Fibroblast of skin of right quadriceps (primary cell): ENCODE measurements at places on chromosomes 6 and 20.

DNA sequence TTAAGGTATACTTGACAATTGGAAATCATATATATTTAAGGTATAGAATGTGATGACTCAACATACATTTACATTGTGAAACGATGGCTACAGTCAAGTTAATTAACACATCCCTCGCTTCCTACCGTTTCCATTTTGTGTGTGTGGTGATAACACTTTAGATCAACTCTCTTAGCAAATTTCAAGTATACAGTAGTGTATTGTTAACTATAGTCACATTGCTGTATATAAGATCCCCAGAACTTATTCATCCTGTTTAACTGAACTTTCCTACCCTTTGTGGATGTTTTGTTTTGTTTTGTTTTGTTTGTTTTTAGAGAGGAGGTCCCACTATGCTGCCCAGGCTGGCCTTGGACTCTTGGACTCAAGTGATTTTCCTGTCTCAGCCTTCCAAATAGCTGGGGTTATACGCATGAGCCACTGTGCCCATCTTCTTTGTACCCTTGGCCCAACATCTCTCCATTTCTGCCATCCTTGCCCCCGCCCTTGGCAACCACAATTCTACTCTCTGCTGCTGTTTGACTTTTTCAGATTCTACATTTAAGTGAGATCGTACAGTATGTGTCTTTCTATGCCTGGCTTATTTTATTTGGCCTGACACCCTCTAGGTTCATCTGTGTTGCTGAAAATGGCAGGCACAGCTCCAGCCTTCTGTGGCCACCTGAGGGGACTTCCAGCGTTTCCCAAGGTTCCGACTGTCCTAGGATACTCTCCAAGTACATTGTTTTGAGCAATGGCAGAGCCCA lies 90.5 kb upstream of the SNX9 start:
- no peak for DNase-seq

GRCh38 chr6:13635948-13636658 lies 21.0 kb downstream of the NOL7 start:
- DNase-seq = no peak

DNA sequence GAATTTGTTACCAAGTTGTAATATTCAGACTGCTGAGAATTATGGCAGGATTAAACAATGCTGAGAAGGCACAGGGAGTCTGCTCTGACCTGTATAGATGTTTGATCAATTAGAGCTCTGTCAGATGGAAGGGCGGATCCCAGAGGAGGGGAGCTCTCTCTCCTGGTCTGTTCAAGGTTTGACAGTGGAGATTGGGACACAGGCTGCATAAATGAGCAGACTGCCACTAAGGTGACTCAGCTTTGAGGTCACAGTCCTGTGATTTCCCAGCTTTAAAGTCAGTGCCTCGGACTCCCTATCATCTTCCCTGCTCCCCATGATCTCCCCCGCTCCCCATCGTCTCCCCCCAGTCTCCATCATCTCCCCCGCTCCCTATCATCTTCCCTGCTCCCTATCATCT lies 59.2 kb upstream of the SLC22A23 start:
- no peak for DNase-seq

GRCh38 chr6:31304683-31305082 lies 32.8 kb upstream of the HLA-C start:
- DNase-seq = no peak

GRCh38 chr6:144265390-144265789 lies 19.7 kb upstream of the UTRN start:
- peak; percentile 81 for DNase-seq

- DNase-seq = no peak
Measured at GRCh38 chr6:20438462-20439070, 36.9 kb downstream of the E2F3 start.

DNA sequence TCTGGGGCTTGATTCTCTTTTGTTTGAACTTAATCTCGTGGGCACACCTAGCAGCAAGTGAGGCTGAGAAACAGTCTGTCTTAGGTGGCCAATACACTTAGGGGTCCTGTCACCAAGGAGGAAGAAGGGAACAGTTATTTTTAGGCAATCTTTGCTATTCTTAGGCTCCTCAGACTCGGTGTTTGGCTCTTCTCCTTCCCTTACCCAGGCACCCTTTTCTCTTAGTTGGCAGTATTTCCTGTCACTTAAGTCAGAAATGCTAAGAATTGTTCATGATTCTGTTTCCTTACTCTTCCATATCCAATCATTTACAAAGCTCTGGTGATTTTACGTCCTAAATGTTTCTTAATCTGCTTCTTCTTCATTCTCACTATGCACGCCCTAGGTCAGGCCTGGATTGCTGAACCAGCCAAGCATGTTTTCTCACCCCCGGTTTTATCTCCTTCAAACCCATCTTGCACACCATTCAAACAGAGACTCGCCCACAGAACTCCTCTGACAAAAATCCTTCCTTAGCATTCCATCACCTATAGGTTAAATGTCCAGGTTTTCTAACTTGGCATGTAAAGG lies 45.2 kb upstream of the TMEM217 start:
- no peak for DNase-seq

- DNase-seq = peak; percentile 44
Measured at GRCh38 chr6:141677598-141678211, 455.0 kb upstream of the GJE1 start.

DNA sequence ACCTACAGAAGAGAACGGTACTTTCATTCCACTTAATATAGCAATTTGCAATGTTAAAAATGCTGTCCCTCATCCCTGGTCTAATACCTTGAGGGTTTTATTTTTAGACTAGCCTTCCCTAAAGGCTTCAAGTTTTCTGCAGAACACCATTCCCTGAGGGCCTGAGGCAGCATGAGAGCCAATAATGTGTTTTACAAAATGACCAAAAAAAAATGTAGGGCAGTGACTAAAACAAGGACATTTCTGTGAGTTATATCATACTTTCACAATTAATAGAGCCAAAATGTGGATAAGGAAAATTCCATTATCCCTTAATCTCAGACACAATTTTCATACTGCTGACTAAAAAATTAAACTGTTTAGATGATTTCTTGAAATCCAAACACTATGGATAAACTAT lies 22.7 kb downstream of the GPR63 start:
- DNase-seq = no peak

GRCh38 chr20:59159493-59160376 lies 3.9 kb upstream of the ZNF831 start:
- DNase-seq = no peak

GRCh38 chr20:52269321-52269720 lies 77.7 kb upstream of the ZFP64 start:
- peak; percentile 83 for DNase-seq

- no peak for DNase-seq
Measured at GRCh38 chr6:159557031-159557430, 136.0 kb downstream of the SOD2 start.

DNA sequence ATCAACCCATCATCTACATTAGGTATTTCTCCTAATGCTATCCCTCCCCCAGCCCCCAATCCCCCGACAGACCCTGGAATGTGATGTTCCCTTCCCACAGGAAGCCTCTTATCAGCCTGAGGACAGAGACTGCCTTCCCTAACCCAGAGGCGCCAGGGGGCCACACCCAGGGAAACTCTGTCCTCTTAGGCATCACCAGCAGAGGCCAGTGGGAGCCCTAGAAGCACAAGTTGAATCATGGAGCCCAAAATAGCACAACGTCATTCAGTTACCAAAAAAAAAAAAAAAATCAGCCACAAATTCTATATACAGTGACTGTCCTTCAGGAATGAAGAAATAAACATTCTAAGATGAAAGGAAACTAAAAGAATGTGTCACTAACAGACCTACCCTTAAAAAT lies 625.7 kb downstream of the TFAP2A start:
- no peak for DNase-seq

GRCh38 chr20:33827109-33827508 lies 16.0 kb downstream of the CHMP4B start:
- DNase-seq = no peak

DNA sequence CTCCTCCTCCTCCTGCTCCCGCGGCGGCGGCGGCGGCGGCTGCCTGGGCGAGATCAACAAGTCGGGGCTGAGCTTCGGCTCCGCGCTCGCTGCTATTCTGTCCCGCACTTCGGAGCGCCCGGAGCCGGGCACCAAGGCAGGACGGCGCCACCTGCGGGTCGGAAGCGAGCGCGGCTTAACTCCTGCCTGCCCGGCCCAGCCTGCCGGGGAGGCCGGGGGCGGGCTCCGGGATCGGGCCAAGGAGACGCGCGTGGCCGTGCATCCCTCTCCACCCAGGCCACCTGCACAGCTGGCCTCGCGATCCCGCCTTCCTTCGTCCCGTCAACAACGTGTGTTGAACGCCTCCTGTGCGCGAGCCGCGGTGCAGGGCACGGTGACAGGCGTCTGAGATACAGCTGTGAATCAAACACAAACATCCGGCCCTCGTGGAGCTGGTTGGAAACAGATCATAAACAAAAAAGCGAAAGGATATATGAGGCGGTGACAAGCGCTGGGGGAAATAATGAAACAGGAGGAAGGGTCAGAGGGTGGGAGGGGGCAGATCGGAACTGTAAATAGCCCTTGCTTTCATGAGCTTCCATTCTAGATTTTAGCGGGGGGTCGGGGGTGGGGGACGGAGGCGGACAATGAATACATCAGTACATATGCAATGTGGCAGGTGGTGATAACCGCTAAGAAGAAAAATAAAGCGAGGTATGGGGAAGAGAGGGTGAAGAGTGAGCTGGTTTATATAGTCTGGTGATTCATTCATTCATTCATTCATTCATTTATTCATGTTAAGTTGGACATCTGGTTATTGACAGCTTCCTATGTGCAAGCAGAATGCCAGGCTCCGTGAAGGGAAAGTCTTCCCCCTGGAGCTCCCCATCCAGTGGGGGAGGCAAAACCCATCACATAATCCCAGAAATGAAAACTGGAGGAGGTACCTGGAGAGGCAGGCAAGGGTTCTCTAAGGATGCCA lies 2.0 kb upstream of the KCNB1 start:
- DNase-seq = peak; percentile 66

DNA sequence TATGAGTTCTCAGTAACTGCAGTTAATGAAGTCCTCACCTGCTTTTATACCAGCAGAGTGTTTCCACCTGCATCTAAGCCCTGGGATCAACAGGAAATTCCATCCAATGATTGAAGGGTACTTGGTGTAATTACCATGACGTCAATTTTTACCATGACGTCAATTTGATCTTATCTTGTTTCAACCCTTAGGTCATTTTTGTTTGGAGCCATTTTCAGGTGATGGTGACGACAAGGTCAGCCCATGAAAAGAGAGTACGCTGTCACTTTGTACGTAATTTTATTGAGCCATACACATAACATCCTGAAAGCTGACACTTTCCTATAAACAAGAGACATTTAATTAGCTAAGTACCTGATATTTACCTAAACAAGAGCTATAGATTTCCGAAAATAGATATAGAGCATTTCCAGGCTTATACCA lies at the start of gene CGA:
CGA (minus strand) TSS at position 20 of the 423 bp plus-strand sequence. CDS start 6,906 bp downstream, outside the sequence.
- no peak for DNase-seq

- DNase-seq = no peak
Measured at GRCh38 chr20:64229507-64230061, 26.0 kb upstream of the PCMTD2 start.

GRCh38 chr6:47262231-47262630 lies 47.5 kb downstream of the TNFRSF21 start:
- DNase-seq = no peak

DNA sequence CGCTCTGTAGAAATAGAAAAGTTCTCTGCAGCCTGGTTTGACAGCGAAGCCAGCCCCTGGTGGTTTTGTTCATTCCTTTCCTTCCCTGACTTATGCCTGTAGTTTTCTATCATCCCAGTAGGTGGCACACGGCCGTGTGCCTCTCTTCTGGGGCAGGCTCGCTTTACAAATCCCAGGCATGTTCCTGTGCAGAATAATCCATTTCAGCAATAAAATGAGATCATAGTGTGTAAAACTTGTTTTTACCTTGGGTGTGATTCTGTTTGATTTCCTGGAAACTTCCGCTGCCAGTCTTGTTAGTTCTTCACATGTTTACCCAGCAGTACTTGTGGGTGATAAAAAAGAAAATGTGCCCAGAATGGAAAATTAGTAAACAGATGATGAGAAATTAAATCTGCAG lies 7.4 kb upstream of the INSM1 start:
- peak; percentile 52 for DNase-seq

- DNase-seq = no peak
Measured at GRCh38 chr6:167979436-167980139, 17.9 kb upstream of the KIF25 start.

GRCh38 chr20:44979090-44979621 lies 12.8 kb downstream of the STK4 start:
- DNase-seq = no peak

GRCh38 chr6:101779051-101779844 lies 385.7 kb downstream of the GRIK2 start:
- peak; percentile 28 for DNase-seq

GRCh38 chr20:63567386-63568169 lies 6.5 kb downstream of the HELZ2 start:
- DNase-seq = no peak

DNA sequence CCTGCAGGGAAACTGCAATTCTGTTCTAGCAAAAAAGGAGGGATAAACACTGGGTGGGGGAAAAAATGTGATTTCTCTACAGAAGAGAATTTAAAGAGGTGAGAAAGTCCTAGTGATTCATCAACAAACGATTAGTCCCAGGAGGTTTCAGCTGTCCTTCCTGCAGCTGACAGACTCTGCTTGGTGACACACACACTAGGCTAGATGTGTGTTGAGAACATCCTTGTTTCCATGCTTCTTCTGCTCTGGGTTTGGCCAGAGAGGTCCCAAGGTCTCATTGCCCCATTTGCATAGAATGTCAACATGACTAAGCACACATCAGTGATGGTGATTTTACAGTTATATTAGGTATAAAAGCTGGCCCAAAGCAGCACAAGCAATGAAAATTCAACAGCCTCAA lies 258.3 kb downstream of the NFATC2 start:
- peak; percentile 15 for DNase-seq

GRCh38 chr6:4664117-4664626 lies 112.0 kb upstream of the CDYL start:
- DNase-seq = peak; percentile 66

- DNase-seq = no peak
Measured at GRCh38 chr6:26027491-26028211, 59.6 kb upstream of the HFE start.

DNA sequence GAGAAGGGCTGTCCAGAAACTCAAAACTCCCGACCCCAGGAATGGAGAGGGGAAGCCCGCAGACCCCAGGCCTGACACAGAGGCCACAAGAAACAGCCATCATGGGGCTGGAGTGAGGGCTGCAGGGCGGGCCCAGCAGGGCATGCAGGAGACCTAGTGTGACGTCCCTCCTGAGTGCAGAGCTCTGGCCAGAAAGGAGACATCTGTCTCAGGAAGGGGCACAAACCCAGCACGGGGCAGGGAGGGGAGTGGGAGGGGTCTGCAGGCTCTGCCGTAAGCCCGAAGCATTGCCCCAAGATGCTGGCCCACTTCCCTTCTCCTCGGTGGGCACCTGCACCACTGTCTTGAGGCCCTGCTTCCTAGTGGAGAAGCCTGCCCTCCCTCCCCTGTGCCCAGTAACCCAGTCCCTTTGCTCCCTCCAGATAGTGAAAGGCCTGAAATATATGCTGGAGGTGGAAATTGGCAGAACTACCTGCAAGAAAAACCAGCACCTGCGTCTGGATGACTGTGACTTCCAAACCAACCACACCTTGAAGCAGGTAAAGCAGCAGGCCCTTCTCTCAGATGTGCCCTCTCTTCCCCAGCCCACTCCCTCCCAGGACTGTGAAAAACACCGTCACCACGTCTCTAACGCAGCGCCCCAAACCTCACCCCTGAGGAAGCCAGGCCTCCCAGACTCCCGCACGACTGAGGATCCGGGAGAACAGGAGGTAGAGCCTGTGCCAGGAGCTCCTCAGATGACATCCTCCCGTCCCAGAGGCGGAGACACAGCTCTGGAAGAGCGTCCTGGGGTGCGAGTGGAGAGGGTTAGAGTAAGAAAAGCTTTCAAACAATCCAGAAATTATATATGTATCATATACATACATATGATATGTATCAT lies 9.7 kb downstream of the CST7 start:
- no peak for DNase-seq

GRCh38 chr20:18705910-18706309 lies 107.7 kb upstream of the SCP2D1 start:
- DNase-seq = peak; percentile 23
